ENCODE measurements at places on chromosomes 2 and 18.

GRCh38 chr2:71783215-71783614, 329.9 kb downstream of the DYSF start:
- peak; percentile 79 for DNase-seq

- DNase-seq: no peak
These were observed 28.8 kb upstream of the SLC3A1 start for GRCh38 chr2:44246436-44246835.

DNA sequence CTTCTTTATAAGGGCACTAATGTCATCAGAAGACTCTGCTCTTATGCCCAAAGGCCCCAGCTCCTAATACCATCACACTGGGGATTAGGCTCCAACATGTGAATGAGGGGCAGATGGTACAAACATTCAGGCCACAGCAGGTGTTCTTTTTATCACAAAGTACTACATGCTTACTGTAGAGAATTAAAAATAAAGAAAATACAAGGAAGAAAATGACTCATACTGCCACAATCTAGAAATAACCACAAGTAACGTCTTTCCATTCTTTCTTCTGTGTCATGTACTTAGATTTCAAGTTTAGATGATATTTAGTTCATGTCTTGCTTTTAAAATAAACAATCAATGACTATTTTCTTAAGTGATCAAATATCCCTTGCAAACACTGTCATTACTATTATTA, 100.3 kb upstream of the NEDD4L start:
- peak; percentile 34 for DNase-seq

DNA sequence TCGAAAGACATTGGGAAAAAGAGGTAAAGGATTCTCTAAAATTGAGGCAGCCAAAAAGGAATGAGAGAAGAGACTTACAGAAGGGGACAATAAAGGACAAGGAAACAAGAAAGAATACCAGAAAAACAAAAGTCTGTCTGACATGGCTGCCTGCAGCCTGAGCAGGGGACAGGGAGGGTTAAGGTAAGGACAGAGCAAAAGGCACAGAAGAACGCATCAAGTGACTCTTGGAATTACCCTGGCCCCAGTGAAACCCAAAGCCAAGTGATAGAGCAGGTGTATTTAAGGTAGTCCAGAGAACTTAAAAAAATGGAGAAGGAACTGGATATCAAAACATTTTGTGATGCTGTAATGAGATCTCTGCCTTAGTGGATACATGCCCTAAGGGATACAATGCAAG, 47.1 kb upstream of the XIRP2 start:
- no peak for DNase-seq

DNA sequence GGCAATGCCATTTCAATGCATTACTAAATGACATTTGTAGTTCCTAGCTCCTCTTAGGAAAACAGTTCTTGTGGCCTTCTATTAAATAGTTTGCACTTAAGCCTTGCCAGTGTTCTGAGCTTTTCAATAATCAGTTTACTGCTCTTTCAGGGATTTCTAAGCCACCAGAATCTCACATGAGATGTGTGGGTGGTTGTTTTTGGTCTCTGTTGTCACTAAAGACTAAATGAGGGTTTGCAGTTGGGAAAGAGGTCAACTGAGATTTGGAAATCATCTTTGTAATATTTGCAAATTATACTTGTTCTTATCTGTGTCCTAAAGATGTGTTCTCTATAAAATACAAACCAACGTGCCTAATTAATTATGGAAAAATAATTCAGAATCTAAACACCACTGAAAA, 45.3 kb downstream of the HADHB start:
- DNase-seq: no peak

DNA sequence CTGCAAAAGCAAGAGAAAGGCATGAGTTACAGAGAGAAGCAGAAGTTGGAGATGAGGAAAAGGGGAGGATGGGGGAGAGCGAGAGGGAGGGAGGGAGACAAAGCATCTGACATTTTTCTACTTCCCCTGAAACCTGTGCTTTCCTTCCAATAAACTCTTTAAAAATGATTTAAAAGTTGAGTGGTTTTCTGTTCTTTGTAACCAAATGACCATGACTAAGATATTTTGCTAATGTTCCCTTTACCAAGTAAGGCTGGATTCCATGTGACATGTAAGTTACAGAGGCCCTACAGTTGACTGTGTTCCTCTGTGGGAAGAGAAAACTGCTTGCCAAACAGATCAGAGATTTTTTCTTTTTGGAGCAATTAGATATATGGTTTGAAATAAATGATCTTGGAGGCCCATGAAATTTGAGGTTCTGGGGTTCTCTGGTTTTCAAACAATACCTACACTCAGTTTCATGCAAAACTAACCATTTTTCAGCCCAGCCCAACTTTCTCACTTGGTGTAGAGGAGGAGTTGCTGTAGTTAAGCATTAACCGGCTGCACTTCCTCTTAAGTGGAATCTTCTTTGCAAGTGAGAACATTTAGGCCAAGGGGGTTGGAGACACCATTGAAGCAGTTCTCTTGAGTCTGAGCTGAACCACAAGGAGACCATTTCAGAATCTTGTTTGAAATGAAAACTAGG, 34.5 kb downstream of the INSIG2 start:
- DNase-seq: no peak

DNA sequence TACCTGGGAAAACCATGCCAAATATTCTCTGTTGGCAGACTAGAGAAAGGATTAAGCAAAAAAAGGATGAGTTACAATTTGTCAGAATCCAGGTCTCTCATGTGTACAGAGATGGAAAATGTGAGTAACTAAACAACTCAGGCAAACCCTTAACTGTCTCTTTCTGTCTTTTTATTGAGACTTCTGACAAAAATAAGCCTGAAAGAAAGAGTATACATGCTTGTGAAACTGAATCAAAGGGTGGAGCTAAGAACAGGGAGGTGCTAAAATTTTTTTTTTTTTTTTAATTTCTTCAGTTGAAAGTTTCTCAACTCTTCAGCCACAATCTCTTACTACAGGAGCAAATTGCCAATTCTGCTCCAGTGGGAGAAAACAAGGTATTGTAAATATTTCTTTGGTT, at the start of gene SERPINB10:
Gene SERPINB10, plus strand, starts transcription at position 295 of the 400 bp plus-strand sequence. CDS start 7,553 bp downstream, outside the sequence.
- DNase-seq: no peak

DNA sequence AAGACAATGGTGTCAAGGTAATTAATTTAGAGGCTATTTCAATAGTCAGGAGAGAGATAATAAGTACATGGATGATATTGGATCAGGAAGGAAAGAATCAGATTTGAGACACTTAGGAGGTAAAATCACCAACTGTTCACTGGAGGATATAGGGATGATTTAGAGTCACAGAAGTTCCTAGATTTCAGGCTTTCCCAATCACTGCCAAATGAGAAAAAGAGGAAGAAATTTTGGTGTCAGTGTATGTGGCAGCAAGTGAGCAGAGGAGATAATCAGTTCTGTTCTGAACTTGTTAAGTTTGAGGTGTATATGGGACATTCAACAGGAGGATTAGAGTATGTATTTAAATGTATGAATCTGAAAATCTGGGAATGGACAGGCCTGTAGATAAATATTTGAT, 640.4 kb downstream of the NR4A2 start:
- no peak for DNase-seq

DNA sequence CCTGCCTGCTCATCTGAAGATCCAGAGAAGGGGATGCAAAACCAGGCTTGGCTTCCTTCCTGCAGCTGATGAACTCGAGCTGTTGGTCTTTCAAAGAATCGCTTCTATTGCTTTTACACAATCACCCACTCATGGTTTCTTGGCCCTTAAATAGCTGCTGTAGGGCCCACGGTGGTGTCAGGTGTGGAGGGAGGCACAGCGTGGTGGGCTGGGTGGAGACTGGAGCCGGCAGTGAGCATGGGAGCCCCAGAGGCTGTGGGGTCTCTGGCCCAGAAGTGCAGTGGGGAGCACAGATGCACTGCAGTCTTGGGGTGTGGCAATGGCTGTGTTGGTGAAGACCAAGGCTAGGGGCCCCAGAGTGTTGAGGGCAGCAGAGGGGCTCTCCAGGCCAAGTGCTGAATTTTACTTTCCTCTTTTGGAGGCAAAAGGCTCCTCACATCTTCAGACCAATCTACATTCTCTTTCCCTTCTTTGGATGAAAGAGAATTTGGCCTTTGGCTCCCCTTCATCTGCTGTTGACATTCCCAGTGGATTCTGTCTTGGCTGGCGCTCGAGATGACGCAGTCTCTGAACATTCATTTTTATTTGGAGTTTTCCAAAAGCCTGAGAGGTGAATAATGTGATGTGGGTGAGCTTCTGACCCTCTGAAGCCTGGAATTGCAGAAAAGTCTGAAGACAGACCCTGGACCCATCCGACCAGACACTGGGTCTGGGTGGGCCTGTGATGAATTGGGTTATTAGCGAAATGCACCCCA, 70.1 kb upstream of the ASB18 start:
- DNase-seq: peak; percentile 6

DNA sequence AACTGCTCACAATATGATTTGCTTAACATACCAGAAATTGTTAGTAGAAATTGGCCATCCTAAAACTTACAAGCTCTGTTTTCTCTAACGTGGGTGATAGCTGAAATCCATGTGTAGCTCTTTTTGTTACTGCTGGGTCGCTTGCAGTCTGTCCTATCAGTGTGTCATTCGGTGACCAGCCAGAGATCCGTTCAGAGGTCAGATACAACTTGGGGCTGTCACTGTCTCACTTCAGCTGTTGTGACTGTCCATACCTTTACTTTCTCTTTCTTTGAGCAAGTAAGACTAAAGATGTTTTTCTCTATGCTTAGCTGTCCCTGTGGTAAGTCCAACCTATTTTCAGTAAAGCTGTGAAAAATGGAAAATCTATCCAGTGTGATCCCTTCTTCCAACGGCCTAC, 282.9 kb upstream of the KCNH7 start:
- no peak for DNase-seq

GRCh38 chr2:51469102-51469501, 437.2 kb upstream of the NRXN1 start:
- no peak for DNase-seq

- peak; percentile 52 for DNase-seq
These were observed 62.2 kb downstream of the GALNT14 start for GRCh38 chr2:31075941-31076590.

DNA sequence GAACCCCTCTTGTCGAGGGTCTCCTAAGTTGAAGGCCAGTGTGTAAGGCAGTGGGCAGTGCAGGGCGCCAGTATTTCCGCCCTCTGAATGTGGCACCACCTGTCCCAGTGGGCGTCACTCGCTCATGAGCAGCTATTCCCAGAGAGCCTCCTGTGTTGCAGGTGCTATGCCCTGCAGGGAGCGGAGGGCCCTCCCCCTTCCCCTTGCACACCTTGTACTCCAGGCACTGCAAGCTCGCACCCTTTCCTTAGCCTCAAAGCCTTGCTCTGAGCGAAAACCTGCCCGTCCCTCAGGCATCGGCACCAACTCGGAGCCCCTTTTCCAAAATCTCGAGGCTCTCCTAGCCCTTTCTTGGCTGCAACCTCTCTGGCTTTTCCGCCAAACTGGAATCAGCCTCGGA, 282.7 kb downstream of the AGAP1 start:
- no peak for DNase-seq

GRCh38 chr2:229733611-229734245, 19.4 kb upstream of the DNER start:
- no peak for DNase-seq

DNA sequence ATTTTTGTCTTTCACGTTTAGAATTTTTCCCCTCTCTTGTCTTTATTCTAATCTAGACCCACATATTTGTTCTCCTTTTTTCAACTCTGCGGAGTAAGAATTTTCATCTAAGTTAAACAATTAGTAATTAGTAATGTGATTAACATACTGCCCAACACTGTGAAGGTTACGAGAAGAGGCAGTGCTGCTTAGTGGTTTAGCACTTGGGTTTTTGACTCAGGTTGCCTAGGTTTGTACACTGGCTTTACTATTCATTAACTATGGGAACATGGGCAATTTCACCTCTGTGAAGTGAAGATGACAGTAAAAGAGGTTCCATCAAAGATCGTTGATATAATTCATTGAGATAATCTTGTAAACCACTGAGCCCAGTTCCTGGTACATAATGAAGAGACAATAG, 82.2 kb upstream of the PNPT1 start:
- no peak for DNase-seq

DNA sequence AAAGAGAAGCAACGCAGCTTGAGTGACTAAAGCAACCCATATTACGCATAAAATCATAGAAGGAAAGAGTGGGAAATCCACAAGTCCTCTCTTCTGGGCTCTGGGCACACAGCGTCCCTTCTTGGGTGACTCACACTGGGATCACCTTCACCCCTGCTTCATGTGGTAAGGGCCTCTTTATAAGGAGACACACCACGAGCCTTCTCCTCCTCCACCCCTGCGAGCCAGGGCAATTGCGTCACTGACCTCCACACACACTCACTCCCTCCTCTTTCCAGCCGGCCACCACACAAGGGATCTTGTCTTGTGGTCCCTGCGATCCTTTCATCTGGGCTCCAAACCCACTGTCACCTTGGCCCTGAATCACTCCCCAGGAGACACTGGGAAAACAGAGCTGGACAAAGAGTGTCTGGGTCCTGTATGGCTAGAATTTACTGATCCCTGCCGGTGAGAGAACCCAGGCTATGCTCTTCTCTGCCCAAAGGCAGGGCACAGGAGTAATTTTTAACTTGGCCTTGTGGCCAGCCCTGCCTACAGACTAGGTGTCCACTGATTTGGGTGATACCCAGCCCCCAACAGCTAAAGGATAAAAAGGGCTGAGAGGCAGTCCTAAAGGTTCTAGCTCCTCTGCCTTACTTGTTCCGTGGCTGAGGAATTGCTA, 35.3 kb downstream of the NHEJ1 start:
- DNase-seq: peak; percentile 62

DNA sequence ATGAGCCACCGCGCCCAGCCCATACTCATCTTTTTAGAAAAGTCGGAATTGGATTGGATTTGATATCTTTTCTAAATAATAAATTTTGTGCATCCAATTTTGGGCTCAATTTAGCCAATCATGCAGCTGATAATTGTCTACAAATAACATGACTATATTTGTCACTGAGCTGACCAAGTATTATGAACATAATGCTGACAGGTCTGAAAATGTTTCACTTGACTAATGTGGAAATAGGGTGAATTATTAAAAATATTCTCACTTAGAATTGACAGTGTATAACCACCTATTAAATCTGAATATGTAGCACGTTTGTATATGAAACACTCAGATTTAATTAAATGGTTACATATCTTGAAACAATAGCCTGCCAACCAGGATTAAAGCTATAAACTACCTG, 657.2 kb upstream of the FSHR start:
- no peak for DNase-seq

GRCh38 chr2:233301248-233301647, 6.4 kb upstream of the SAG start:
- no peak for DNase-seq

- no peak for DNase-seq
These were observed 193.0 kb upstream of the LHCGR start for GRCh38 chr2:48948400-48949125.

DNA sequence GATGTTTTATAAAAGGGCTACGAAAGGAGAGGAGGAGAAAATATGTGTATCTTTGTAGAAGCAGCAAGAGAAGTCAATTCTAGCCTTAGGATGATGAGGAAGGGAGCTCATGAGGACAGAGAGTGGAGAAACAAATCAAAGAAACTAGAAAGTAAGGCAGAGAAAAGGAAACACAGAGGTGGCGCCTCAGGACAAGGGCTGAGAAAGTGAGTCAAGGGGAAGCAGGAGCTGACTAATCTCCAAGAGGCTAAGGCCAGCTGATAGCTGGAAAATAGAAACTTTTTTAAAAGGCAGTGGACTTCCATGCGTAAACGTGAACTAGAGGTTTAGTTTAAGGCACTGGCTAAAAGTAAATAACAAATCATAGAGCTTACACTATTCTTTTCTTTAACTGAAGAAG, 173.3 kb downstream of the ANKRD44 start:
- DNase-seq: peak; percentile 33
